PC-9 (cell line): ENCODE measurements at places on chromosomes 4 and X.

DNA sequence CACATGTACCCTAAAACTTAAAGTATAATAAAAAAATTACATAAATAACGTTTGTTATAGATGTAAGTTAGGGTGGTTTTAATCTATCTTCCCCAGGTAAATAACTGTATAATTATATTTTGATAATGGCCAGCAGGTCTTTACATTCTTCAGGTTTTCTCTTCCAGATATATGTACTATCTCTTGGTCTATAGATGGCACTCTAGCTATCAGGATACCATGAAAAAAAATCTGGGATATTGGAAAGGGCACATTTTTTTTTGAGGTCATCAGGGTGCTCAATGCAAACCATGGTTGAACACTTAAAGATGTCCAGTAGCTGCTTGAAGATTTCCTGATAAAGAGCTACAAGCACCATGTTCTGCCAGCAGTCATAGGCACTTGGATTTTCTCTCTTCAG is 15.6 kb upstream of the ADH4 start:
- DNase-seq, result no peak

DNA sequence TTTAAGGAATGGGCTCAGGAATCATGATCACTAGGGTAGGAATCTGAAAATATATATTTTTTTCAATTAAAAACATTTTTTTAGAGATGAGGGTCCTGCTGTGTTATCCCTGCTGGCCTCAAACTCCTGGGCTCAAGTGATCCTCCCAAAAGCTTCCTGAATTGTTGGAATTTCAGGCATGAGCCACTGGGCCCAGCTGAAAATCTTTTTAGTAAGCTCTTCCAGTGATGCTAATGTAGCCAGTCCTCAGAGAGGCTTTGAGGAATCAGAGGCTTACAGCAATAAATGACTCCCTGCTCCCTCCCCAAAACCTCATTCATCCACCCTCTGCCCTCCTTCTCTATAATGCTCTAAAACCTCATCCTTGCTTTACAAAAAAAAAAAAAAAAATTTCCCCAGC is 129.5 kb downstream of the ZIC3 start:
- DNase-seq, result no peak

- DNase-seq, result no peak
Measured at GRCh38 chr4:4425119-4425690, 38.3 kb downstream of the NSG1 start.

- peak; percentile 39 for DNase-seq
Measured at GRCh38 chr4:67721770-67722597, 21.0 kb upstream of the UBA6 start.

GRCh38 chr4:15063341-15063740 is 61.1 kb downstream of the CPEB2 start:
- DNase-seq, result no peak

DNA sequence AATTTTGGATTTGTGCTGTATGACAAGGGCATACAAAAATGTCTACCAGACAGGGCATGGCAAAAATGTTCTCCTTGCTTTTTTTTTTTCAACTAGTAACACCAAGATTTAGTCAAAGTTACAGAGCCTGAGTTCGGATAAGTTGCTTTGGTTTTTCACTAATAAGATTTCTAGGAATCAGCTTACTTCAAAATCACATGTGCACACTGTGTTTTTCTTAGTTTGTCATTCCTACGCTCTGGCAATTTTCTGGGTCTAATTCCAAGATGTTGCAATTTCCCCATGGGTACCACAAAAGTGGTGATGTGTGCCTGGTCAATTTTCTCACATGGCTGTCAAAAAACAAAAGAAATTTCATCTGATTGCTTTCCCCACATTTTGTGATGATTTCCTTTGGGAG is 6.3 kb downstream of the C1QTNF7 start:
- no peak for DNase-seq

DNA sequence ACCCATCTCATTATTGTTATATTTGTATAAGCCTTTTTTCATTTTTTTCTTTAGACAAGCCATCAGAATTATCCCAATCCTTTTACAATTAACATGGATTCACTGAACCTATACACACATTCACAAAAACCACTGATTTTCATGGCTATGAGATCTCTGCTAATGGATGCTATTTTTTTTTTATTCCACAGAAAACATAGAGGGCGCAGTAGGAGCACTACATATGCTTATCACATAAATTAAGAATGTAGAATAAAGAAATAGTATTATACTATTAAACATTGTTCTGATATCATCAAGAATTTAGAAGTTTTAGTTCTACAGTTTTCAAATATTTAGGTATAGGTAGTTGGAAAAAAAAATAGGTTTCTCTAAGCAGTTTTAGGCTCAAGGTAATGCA is 1477.4 kb downstream of the ARAP2 start:
- no peak for DNase-seq

DNA sequence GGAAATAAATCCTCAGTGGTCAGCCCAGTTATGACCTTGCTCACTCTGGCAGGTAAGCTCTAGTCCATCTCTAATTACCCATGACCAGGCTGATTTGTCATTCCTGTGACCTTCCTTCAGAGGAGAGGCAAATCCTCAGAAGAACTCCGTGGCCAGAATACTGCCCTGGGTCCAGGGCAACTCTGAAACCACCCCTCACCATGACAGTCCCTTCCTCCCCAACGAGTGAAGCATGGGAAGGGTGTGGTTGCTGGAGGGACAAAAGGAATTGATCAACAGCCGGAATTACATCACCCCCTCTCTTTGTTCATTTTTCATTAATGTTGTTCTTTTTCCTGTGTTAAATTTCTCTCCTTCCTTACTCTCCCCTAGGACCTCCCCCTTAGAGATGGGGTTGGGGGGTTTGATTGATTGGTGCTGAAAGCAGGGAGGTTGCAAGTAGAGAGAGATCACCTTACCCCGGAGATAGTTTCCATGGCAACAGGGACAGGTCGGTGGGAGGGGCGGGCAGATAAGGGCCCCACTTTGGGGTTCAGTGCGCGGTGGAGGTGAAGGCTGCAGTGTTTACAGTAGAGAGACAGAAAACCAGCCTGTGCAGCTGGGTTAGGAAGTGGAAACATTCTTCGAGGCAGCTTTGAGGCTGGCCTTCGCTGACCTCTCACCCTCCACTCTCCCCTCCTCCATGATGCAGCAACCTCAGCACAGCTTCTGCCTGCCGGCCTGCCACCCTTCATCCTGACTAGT is 647.4 kb downstream of the BCOR start:
- no peak for DNase-seq

DNA sequence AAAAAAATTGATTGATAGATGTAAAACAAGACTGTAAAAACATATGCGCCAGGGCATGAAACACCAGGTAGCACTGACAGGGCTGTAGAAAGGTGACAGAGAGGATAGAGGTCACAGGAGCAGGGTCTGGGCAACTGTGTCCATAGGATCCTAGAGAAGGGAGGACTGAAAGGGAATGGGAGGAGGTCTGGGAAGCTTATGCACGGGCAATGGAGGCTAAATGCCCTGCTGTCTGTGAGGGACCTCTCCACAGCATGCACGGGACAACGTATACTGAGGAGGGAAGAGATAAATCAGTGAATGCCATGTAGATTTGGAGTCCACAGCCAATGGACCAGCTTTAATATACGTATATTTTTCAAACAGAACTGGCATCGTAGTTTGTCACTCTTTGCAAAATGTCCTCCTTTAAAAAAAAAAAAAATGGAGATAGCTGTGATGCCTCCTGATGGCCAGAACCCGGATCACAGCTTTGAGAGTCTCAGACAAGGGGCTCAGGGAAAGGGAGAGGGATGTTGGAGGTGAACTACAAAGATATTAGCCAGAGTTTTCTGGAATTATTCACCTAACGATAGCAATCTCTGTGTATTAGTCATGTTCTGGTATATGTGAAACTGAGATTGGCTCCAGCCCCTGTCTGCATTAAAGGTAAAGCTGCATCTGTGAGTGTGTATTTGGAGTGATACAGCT is 16.0 kb downstream of the RAB40A start:
- no peak for DNase-seq

GRCh38 chr4:144621681-144622080 is 24.3 kb upstream of the HHIP start:
- no peak for DNase-seq

DNA sequence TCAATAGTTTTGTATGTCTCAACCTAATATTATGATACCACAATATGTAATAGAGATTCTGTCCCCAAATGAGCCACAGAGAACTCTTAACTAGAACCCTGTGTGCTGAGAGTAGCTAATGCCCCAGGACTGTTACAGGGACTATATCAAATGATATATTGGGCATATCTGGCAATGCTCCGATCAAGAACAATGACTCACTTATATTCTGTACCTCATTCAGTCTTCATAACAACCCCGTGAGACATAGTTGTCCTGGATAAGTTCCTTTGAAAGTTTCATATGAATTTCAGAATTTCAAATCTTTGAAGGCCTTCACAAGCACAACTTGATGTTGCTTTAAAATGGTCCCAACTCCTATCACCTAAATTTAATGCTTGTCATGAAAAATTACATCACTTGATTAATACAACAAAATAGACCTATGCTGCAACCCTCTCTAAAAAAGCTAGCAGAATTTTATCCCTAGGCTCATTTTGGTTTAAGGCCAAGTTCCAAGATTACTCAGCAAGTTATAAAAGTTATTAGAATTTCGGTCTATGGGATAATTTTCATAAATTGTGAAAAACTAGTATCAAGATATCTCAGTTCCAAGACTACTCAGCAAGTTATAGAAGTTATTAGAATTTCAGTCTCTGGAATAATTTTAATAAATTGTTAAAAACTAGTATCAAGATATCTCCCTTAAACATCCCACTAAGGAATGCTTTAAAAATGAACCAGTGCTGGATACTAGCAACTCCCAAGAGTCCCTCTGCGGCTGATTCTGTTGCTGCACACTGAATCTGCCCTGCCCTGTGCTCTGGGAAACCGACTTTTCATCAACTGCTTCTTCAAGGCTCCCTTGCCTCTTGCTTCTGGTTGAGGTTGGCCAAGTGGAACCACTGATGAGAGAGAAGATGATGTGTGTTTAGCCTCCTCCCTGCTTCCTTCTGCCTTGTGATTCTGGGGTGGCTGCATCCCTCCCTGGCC is 6.0 kb upstream of the ANXA3 start:
- DNase-seq, result no peak

DNA sequence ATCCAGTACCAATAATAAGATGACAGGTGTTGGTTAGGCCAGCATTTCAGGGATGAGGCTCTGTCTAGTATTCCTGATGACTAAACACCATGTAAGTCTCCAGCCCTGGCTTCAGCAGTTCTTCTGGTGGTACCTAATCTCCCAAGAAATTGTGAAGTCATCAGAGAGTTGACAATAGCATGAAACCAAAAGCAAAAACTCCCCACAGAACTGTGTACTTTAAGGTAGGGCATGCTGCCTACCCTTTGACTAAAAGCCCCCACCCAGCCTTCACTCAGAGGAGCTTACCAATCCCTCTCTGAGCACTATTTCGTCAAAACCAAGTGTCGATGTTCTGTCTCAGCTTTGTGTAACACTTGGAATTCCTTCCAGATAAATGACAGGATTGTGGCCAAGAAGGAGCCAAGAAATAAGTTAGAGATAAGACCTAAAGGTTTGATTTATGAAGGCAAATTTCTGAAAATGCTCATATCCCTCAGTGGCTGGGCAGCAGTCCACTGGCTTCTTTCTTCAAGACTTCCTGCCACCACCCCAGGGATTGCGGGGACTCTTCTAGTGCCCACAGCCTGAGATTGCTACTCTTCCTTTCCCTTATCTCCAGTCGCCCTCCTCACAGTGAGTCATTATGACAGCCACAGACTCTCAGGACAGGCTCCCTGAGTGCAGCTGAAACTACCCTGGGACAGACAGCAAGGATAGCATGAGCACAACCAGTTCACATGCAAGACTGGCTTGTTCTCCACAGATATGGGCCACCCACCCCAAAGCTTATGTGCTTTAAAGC is 67.3 kb upstream of the LHFPL1 start:
- no peak for DNase-seq

DNA sequence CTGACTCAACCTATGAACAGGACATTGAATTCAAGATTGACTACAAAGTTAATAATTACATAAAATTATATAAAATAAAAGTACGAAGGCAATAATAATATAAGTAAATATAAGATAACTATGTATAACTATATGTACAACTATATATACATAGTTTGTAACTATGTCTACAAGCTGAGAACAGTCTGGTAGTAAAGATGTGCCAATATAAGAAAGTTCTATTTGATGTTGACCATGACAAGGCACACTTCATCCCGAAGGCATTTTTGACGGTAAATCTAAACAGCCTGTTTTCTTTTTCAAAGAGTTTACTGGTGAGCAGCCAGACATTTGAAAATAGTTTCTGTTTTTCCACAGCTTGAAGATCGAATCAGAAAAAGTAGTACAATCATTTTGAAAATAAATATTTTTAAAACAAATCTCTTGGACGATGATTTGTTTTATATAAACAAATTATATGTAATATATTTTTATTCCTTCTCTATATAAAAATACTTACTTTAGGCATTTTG is 112.9 kb downstream of the CEP44 start:
- DNase-seq, result no peak

- no peak for DNase-seq
Measured at GRCh38 chrX:22193851-22194659, 78.7 kb upstream of the CBLL2 start.

- no peak for DNase-seq
Measured at GRCh38 chrX:115499112-115499805, 61.7 kb upstream of the PLS3 start.

DNA sequence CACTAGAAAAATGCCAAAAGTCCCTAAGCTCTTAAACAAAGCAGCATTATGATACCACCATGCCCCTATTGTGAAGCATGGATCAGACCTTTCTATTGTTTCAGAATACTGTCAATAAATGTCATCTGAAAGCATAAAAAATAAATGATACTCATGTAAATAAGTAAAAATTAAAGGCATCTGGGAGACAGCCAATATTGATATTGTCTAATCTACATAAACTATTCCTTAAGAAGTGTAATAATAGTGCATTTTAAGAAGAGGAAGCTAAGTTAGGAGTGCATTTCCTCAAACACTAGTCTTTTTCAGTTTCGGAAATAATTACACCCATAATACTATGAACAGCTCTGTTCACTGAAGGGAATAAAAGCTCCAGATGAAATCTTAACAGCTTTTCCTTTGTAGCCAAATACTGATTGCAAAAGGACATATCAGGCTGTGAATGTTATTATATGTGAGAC is 181.6 kb downstream of the SPOCK3 start:
- DNase-seq, result no peak

GRCh38 chr4:115355329-115355728 is 241.9 kb upstream of the NDST4 start:
- no peak for DNase-seq

DNA sequence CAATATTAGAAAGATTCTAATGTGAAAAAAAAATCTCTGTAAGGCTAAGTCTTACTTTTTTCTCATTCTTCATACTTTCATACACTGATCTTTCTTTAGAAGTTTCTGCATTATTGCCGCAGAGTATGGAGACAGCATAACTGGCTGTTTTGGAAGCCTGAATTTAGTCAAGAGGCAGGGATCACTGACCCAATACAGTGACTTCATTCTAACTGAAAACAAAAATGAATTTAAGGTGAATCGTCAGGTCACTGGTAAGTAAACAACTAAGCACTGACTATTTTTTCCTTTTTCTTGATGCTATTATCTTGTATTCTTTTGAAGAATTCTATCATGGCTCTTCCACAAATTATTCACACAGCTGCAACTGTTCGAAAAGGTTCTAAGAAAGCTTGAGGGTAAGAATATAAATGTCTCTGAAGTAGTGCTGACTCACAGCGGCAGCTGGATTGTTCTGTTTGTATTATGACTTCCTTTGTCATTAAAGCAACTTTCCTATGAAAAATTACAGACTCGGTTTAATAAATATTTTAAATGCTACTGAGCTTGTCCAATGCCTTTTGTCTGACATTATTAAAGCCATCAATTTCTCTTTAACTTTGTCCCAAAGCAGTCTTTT is 609.3 kb downstream of the FSTL5 start:
- no peak for DNase-seq
